ENCODE measurements at places on chromosomes 2 and 18.

DNA sequence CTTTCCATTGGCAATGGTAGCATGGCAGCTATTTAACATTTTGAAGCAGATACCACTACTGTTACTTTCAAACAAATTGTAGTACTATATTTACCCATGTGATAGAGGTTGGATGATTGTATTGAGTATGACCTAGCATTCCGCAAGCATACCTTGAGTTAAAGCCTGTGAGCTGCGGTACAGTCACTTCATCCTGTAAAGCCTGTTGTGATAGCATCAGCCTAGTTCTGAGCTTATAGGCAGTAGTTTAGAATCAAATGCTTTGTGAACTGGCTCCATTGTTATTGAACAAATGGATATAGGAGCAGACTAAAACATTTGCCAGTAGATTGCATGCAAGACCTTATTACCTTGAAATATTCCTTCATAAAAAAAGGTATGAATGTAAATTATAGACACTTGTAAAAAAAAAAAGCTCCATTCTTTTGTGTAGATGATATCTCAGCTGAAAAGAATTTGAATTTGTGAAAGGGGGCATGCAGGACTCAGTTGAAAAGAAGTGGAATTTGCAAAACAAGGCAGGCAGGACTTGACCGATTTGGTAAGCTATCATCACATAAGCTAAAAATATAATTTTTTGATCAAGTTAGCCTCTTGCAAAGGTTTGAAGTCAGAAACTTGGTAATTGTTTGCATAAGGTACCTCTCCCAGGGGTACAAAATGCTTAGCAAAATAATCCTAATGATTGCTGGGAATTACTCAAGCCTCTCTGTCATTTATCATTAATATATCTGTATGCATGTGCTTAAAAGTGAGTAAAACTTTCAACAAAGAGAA lies 138.5 kb upstream of the ITGA4 start:
- DNase-seq: no peak

GRCh38 chr2:64201151-64201550 lies 56.9 kb upstream of the PELI1 start:
- DNase-seq: no peak

DNA sequence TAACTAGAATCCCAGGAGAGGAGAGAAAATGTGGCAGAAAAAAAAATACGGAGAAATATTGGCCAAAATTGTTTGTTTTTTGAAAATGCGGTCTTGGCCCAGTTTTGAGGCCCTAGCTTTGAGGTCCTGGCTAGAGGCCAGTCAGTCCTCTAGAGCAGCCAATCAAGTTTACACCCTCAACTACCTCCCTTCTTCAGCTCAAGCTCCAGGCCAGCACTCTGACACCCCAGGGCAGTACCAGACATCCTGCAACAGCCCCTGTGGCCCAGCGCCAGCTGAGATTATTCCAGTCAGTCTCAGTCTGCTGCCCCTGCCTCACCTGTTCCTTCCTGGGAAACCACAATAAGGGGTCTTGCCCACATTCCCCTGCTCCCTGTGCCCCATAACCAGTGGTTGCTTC lies 107.7 kb downstream of the UGGT1 start:
- no peak for DNase-seq

- DNase-seq: no peak
Observed at GRCh38 chr18:63962137-63962536, 7.7 kb upstream of the SERPINB8 start.

DNA sequence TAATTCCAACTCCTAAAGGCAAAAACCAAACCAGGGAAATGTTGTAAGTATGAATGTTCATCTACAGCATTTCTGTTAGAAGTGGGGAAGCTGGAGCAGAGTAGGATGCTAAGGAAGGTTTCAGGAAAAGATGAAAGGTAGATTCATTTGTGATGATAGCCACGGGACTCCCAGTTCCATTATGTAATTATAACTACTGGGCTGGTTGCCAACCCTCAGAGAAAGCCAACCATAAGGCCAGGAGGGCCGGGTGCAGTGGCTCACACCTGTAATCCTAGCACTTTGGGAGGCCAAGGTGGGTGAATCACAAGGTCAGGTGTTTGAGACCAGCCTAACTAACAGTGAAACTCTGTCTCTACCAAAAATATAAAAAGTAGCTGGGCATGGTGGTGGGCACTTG lies 288.9 kb upstream of the ETAA1 start:
- DNase-seq: no peak

- DNase-seq: peak; percentile 32
Observed at GRCh38 chr2:65264821-65265670, 37.4 kb downstream of the ACTR2 start.

DNA sequence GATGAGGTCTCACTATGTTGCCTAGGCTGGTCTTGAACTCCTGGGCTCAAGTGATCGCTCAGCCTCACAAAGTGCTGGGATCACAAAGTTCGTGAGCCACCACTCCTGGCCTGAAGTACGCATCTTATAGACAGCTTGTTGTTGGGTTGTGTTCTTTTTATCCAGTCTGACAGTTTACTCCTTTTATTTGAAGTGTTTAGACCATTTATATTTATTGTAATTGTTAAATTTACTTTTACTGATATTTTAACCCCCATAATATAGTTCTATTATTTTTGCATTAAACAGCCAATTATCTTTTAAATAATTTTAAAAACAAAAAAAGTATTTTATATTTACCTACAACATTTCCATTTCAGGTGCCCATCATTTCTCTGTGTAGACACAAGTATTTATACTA lies 303.0 kb upstream of the HDAC4 start:
- DNase-seq: no peak

- DNase-seq: no peak
Observed at GRCh38 chr2:136932700-136933099, 167.4 kb downstream of the THSD7B start.

DNA sequence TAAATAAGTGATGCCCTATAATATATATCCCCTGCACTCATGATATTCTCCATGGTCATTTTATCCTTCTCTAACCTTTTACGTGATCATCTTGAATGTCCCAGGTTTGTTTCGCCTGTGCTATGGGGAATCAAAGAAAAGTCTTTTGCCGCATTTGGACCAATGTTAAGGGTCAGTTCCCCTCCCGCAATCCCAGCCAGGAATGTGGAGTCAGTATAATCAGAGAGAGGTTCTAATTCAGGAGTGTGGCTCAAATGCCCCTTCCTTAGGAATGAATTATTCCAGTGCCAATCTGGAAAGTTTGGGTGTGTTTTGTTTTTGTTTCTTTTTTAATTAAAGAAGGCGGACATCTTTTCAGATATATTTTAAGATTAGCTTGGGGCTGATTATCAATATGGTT lies 41.8 kb downstream of the PMS1 start:
- no peak for DNase-seq

DNA sequence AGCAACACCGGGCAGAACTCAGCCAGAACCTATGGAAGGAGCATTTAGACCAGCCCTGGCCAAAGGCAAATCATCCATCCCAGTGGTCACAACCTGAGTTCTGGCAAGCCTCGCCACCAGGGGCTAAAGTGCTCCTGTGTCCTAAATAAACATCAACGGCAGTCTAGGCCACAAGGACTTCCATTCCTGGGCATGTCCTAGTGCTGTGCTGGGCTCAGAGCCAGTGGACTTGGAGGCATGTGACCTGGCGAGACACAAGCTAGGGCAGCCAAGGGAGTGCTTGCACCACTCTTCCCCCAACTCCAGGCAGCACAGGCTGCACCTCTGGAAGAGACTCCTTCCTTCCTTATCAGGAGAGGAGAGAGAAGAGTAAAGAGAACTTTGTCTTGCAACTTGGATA lies 69.0 kb downstream of the ST6GAL2 start:
- no peak for DNase-seq

DNA sequence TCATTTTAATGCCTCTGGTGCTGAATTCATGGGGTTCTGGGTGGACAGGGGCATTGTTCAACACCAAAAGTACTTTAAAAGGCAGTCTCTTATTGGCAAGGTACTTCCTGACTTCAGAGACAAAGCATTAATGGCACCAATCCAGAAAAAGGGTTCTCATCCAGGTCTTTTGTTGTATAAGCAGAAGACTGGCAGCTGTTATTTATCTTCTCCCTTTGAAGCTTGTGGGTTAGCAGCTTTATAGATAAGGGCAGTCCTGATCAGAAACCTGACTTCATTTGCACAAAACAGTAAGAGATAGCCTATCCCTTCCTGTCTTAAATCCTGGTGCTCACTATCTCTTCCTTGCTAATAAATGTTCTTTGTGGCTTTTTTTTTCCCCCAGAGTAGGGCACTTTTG lies 68.8 kb downstream of the VPS54 start:
- no peak for DNase-seq

- no peak for DNase-seq
Observed at GRCh38 chr2:42196403-42197267, 27.5 kb downstream of the EML4 start.

DNA sequence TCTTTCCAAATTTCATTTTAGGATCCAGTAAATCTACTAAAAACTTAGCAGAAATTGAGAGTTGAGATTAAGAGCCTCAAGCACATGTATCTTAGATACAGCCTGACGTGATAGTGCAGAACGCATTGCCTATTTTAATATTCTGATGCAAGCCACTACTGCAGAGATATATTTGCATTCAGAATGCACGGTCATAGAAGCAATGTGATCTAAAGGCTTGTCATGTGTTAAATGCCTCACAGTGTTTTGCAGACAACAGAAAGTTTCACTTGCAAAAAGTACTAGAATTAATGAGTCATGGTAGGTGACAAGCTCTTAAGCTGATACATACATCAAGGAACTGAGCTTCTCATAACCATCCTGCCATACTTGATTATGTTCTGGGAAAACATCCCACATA lies 886.7 kb upstream of the CHAC2 start:
- DNase-seq: no peak

GRCh38 chr2:160315337-160315736 lies 115.3 kb upstream of the ITGB6 start:
- DNase-seq: no peak

- no peak for DNase-seq
Observed at GRCh38 chr2:155871940-155872339, 460.6 kb downstream of the NR4A2 start.

GRCh38 chr2:19287324-19287723 lies 71.1 kb downstream of the OSR1 start:
- peak; percentile 19 for DNase-seq

DNA sequence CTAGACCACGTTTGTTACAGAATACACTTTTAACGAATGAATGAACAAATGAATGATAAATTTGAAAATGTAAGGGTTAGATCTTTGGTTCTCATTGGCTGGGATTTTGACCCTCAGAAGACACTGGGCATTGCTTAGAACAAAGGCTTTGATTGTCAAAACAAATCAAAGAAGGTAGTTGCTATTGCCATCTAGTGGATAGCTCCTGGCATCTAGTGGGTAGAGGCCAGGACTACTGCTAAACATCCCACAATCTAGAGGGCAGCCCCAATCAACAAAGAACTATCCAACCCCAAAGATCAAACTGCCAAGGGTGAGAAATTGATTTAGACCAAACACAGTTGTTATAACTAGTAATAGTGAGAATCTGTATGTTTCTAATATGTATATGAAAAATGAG lies 552.3 kb downstream of the KCNJ3 start:
- no peak for DNase-seq

DNA sequence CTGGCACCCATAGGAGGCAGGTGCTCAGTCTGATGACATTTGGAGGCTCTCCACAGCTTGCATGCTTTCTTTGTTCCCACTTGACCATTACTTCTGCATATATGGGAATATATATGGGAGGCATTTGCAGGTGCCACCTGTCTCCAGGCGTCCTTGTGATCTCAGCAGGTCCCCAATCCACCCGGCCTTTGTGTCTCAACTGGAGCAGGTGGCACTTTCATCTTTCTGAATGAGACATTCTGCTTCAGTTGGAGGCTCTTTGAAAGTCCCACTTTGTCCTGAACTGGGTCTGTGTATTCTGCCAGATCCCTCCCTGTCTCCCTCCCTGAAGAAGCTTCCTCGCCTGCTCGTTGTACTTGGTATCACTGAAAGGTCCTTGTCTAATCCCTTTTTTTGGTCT lies 318.1 kb upstream of the EPAS1 start:
- no peak for DNase-seq

DNA sequence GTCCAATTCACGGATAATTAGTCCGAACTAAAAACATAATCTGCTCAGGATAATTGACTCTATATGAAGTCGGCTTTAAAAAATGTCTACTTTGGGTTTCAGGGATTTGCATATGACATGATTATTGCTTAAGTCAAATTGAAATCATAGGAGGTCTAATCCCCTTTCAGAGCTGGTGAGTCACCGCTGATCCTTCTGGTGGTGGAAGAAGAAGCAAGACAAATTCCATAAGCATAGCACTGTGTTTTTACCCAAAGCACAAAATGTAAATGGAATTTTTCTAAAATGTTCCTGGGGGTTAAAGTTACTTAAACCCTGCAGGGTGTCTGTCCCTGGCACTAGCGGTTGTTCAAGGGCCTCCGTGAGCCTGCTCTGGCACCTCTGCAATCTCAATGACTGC lies 460.2 kb downstream of the LRATD1 start:
- no peak for DNase-seq

GRCh38 chr2:237165405-237166276 lies 80.0 kb downstream of the COPS8 start:
- no peak for DNase-seq

DNA sequence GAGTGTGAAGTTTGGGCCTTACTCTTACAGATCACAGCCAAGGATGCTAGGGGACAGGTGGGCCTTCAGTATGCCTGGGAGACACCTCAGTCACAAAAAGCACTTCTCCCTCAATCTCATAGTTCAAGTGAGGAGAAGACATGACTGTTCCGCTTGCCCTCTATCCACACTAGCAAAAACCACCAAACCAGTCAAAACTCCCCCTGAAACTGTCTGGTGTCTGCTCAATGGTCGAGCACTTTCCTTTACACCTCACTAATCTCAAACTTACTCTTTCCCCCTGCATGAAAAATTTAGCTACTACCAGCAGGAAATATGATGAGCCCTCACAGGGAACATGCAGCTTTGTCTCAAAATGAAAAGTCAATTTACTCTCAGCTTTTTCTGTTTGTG lies 232.2 kb downstream of the TRIB2 start:
- DNase-seq: no peak

- peak; percentile 62 for DNase-seq
Observed at GRCh38 chr2:188898261-188898660, 75.9 kb upstream of the COL3A1 start.

DNA sequence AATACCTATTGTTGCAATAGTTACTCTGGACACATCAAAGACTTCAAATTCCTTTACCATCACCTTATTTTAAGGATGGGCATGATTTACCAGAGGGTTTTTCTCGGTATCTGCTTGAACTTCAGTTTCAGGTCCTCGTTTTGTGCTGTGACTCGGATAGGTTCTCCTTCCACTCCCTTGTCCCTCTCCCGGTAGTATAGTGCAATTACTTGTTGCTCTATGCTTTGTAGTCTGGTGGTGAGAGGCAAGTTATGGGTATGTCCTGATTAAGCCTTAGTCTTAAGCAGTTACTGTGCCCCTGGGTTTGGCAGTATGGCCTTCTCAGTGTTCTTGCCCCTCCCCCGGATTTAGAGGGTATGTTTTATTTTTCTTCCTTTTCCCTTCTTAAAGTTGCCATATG lies 96.6 kb downstream of the RHBDD1 start:
- DNase-seq: no peak

- DNase-seq: no peak
Observed at GRCh38 chr2:223856021-223856420, 18.6 kb upstream of the AP1S3 start.

GRCh38 chr2:236552581-236553363 lies 16.9 kb upstream of the ACKR3 start:
- no peak for DNase-seq
